ENCODE measurements at places on chromosomes 4 and X.

GRCh38 chrX:32533848-32534247 lies 677.5 kb downstream of the DMD start:
- DNase-seq, result no peak

- no peak for DNase-seq
These were observed at the start of gene SYTL4 for GRCh38 chrX:100731441-100732281. Gene SYTL4 (minus strand): TSS chrX:100732121. CDS start chrX:100702037, 30,084 bp downstream.

DNA sequence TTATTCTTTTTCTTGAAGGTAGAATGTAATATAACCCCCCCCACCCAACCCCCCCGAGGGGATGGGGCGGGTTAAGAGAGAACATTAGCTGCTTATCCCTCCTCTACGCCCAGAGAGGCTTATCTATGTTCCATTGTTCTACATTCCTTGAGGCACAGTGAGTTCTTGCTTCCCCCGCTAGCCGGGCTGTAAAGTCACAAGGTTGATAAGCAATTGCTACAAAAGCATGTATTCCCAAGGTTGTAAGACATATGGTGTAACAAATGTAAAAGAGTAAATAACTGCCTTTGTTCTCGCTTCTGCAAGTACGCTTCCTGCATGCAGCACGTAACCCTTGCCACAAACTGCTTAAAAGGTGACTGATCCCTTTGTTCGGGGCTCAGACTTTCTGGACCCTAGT lies 8.2 kb downstream of the DCAF8L2 start:
- DNase-seq, result no peak

DNA sequence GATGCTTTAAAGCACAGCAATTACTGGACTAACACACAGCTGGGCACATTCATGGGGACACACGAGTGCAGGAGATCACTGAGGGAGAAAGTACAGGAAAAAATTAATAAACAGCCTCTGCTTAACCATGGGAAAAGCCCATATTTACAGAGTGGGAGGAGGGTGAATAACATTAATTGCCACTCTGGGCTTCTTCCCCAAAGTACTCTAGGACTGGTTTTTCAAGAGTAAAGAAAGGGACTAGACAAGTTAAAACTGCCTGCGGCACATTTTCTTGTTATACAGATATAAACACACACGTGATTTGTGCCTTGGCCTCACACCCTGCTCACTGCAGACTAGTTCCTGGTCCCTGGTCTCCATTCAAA lies 179.7 kb upstream of the TET2 start:
- DNase-seq, result no peak

DNA sequence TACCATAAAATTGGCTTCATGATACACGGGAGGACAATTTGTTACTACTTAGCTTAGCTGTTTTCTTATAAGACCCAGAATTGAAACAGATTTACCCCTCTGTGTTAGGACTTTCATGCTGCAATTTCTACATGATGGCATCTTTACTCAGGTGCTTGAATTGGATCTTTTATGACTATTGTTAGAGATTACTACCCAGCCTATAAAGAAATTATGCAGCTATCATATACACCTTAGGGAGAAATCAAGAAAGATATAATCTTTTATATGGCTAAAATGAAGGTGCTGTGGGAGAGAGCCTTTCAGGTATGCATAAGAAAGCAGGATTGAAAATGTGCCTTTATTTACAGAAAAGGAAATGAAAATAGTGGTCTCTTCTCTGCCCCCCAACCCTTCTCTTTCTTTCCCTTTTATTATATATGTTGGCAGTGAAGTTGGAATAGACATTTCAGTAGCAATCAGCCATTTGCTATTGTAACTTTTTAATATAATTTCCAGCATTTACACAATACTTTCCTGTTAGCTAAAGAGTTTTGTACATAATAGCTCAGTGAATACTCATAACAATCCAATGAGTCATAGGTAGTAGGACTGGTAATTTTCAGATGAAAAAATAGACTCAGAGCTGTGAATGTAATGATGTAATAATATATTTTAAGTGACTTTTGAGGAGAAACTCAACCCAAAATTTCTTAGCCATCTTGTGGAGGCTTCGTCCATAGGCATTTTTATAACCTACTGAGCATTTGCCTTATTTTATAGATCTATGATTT lies 311.8 kb downstream of the ADGRL3 start:
- no peak for DNase-seq

DNA sequence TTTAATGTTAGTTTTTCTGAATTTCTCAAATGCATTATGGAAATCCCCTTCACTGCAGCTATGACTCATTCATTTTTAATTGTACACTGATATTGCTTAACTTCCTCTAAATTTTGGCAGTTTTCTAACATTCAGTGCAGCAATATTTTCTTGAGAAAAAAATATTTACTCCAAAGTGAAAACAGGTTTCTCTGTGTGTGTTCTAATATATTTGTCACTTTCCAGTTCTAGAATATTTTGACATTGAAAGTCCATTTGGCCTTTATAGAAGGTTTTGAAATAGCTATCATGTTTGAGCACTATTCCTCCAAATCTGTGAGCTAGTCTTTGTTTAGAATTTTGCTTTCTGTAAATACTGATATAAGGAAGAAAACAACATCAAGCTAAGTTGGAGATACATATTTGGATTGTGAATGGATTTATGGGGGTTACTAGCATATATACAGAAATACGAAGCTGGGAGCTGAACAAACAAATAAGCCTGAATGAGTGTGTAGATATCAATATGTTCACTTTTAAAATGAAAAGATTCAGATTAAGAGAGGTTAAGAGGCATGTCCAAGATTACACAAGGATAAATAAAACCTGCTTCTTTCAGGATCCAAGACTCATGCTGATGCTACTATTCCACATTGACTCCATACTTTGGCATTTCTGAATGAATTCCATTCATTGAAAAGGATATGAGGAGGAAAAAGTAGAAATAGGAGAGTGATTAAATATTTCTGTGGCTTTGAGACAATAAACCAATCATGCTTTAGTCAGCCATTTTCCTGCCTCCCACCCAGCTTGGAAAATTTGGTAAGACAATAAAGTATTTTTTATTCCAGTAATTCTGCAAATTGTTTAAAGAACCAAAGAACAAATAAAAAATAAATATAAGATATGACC lies 57.3 kb upstream of the SLIT2 start:
- DNase-seq, result no peak

GRCh38 chr4:108937066-108937465 lies 174.2 kb upstream of the ETNPPL start:
- DNase-seq, result no peak

GRCh38 chr4:124092101-124092500 lies 620.4 kb downstream of the ANKRD50 start:
- DNase-seq, result no peak

DNA sequence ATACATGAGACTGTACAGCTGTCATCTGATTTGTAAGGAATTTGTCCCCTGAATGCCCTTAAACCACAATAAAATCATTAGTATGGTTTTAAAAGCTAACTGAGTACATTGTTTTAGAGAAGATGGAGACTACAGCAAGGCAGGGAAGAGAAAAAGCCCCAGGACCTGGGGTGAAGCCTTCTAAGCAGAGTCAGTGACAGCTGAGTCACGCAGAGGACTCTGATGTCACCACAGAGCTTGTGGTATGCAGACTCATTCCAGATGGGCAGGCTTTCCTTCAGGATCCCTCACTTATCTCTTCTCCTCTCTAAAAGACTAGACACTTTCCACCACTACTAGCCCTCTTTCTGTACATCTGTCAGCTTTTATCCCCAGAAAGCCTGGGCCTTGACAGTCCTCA lies 97.1 kb upstream of the ATOH1 start:
- no peak for DNase-seq

DNA sequence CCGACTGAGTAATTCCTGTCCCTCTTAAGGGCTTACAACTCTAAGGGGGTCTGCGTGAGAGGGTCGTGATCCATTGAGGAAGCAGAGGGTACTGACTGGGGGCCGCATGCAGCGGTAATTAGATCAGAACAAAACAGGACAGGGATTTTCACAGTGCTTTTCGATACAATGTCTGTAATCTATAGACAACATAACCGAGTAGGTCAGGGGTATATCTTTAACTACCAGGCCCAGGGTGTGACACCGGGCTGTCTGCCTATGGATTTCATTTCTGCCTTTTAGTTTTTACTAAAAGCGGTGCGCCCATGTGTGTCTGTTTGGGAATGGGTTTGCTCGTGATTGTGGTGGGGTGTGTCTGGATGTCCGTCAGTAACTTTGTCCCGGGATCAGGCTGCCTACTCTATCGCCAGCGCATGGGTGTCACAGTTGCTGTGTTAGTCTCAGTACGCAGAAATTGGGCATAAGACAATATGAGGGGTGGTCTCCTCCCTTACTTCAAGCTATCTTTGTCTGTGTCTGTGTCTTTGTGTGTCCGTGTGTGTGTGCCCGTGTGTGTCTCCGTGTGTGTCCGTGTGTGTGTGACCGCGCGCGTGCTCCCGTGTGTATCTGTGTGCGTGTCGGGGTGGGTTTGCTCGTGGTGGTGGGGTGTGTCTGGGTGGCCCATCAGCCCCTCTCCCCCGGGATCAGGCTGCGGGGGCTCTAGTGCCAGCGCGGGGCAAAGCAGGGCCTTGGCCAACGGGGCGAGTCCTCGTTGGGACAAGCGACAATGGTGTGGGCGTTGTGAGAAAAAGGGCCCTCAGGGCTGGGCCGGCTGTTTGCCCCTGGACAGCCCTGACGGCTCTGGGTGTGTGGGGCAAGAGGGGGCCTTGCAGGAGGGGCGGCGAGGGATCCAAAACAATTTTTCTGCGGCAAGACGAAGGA lies 10.4 kb downstream of the FRG2 start:
- DNase-seq, result no peak

GRCh38 chr4:118357601-118358000 lies 4.8 kb upstream of the PRSS12 start:
- no peak for DNase-seq

GRCh38 chrX:53089925-53090324 lies 4.0 kb upstream of the KANTR start:
- DNase-seq, result no peak

DNA sequence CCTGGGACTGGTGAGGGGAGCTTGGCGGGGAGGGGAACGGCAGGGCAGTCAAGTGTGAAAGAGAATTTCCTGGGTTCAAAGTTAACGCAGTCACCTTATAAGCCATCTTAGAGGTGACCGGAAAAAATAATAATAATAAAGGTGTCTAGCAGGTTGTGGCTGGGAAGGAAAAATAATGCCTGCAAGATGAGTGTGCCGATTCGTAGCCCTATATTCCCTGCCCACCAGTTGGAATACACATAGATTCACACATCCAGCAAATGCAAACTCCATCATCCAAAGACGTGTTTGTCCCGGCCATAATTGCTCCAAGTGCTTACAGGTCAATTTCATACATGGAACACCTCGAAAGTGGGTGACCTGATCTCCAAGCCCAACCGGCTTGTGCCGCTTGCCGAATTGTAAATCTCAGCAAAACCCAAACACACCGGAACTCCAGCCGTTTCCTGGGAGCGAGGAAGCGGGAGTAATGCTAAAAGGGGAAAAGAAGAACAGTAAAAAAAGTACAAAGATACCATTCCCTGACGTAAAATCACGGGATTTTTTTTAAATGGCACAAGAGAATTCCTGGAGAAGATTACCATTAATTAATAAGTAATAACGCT lies 1.3 kb upstream of the FAT1 start:
- no peak for DNase-seq

GRCh38 chrX:69565247-69565815 lies 50.6 kb upstream of the EDA start:
- DNase-seq, result no peak

DNA sequence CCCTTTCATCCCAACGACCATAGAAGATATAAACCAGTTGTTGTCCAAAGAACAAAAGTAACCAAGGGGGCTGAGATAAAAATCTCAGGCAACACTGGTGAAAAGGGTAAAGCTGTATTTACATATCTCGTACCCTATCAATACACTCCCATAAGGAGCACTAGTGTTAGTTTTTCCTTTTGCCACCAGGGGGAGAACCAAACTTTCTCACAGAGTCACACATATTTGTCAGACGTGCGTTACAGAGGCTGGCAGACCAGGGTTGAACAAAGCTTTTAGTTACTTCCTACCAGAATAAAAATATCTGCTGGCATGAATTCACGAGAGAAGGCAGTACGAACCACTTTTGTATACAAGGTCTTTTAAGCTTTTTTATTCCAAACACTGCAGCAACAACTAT lies 88.3 kb downstream of the AMELX start:
- no peak for DNase-seq

DNA sequence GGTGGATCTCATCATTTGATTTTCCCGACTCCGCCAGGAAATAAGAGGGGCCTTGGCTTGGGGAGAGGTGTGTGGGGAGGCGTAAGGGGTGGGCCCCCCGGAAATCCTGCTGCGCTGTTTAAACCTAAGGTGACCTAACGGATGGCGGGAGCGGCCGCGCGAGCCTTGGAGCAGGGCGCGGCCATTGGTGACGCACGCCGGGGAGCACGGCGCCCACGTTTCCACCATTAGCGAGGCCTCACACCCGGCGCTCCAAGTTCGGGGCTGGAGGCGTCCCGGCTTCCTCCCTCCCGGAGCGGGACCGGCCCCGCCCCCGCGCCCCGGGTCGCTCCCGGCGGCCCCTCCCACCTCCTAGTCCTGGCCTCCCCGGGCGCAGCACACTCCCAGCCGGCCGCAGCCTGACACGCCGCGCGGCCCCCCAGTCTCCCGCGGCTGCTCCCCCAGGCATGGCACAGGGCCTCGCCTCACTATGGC lies at the start of gene SMS:
Gene SMS (plus strand): TSS at position 354 of the 474 bp plus-strand sequence. CDS start 116 bp downstream, at position 470.
- DNase-seq, result no peak

Data from stimulated activated CD8-positive, alpha-beta memory T cell treated with anti-CD3 and anti-CD28 coated beads, Interleukin-2, amount 100 ng/mL, for 1 hour (primary cell).